ENCODE measurements at places on chromosomes 3 and 15. TPM values are rescaled to one million over a fixed set of nuclear protein-coding genes. Genes with fewer than 3 reads are reported as not detected.

DNA sequence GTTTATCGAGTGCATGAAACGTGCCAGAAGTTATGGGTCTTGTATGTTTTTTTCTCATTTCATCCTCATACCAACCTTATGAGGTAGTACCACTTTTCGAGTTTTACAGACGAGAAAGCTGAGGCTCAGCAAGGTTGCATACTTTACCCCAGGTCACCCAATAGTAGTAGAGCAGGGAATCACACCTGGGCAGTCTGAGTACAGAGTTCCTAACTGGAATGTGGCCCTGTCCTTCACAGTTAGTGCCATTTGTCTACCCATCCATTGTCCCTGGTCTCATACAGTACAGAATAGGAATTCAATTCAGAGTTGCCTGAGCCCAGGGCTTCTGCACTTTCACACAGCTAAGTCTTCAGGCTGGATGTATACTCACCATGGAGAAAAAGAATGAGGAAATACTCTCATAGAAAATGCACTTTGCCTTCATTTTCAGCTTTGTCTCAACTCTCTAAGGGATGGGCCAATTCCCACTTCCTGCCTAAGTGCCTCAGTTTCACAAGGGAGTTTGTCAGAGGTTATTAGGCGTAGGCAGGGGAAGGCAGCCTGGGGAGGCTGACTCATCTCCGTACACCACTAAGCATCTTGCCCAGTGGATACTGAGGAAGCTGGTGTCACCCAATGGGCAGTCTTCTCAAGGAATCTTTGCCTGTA lies 93.2 kb downstream of the TMEM212 start:
- H3K27me3 ChIP-seq = no peaks in the 10 kb centered on the region
- H3K4me1 ChIP-seq = peaks cover 40% of the 10 kb centered on the region
- H3K27ac ChIP-seq = peak overlapping the region; percentile 97
- peak overlapping the region; percentile 43 for H3K4me3 ChIP-seq

- peak overlapping the region; percentile 63 for H3K27ac ChIP-seq
- DNase-seq = no peak
- H3K4me1 ChIP-seq = no peaks in the 10 kb centered on the region
- H3K36me3 ChIP-seq = peaks cover 43% of the 10 kb centered on the region
- no peak overlapping the region for H3K4me3 ChIP-seq
Measured at GRCh38 chr15:22872936-22873701, 34.7 kb downstream of the NIPA2 start.

GRCh38 chr3:114714237-114714636 lies 420.4 kb downstream of the TIGIT start:
- H3K27ac ChIP-seq = no peak overlapping the region
- H3K4me3 ChIP-seq = no peak overlapping the region
- no peaks in the 10 kb centered on the region for H3K27me3 ChIP-seq

Gene TNFAIP8L3
- total RNA-seq = 8.2 TPM

All from type B pancreatic cell (in vitro differentiated cells).